ENCODE measurements at places on chromosomes 12 and 14.

- peak; percentile 15 for DNase-seq
Observed at GRCh38 chr14:97581016-97581415, 783.8 kb downstream of the VRK1 start.

DNA sequence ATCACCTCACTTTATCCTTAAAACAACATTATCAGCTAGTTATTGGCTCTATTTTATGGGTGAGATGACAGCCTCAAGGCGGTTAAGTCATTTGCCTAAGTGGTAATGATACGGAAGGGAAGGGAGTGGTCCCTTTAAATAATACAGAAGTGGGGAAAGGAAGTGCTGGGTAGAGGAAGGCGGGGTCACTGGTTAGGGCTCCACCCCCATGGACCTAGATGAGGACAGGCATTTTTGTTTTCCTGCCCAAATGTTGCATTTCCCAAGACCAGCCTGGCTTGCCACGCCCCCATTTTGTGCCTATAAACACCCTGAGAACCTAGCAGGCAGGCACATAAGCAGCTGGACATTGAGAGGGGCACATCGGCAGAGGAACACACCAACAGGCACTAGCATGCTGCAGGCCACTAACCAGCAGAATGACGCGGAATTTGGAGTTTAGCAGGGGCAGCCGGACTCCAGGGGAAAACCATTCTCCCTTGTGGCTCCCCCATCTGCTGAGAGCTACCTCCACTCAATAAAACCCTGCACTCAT is 100.9 kb downstream of the EPS8 start:
- no peak for DNase-seq

- DNase-seq: peak; percentile 79
Observed at GRCh38 chr14:24095271-24096068, 1.4 kb downstream of the PCK2 start.

DNA sequence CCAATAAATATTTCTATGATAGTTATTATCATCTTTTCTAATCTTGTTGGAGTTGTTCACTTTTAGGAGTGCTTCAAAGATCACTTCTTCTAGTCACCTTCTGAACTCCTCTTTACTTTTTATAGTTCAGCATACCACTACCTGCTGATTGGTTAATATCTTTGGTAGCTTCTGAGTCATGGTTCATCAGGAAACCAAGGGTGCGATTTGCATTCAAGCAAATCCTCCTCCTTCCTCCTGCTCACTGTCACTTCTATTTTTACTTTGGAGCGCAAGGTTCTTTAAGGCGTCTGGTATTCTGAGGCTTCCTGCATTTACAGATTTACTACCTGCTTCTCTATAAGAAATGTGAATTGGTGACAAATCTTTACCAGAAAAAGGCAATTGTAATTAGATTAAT is 24.0 kb downstream of the SYT1 start:
- DNase-seq: no peak

GRCh38 chr14:90900476-90901083 is 84.3 kb upstream of the TTC7B start:
- no peak for DNase-seq

DNA sequence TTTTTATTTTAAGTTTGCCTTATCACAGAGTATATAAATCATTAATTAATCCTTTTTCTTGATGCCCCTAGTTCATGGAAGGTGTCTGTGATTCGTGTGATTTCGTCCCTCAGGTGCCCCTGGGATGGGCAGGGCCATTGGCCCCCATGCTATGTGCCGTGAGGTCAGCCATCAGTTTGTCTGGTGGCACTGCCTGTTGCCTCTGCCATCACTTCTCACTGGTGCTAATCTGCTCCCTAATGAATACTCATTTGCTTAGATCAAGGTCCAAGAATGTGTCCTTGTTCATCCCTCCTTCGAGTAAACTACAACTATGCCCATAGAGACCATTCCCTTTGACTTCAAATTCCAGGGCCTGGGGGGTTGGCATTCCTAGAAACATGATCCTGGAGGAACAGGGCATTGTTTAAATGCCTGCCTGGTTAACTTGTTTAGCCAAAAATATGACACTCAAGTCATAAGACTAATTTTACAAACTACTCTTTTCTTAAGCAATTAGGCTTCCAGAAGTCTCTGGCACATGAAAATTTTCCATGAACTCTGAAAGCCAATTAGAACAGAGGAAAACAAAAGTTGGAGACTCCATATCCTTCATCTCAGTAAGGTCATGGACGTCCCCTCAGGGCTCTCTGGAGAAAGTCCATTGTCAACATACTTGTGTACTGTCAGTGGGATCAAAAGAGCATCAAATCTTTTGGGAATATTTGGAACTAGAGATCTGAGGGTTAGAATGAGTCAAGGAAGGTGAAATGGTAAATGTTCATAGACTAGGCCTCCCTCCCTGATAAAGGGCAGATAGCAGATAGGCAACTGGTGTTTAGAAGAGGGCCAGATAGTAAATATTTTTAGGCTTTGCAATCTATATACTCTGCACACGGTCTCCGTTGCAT is 90.9 kb upstream of the PLXNC1 start:
- DNase-seq: no peak

- no peak for DNase-seq
Observed at GRCh38 chr12:15165012-15165659, 56.1 kb downstream of the RERG start.

DNA sequence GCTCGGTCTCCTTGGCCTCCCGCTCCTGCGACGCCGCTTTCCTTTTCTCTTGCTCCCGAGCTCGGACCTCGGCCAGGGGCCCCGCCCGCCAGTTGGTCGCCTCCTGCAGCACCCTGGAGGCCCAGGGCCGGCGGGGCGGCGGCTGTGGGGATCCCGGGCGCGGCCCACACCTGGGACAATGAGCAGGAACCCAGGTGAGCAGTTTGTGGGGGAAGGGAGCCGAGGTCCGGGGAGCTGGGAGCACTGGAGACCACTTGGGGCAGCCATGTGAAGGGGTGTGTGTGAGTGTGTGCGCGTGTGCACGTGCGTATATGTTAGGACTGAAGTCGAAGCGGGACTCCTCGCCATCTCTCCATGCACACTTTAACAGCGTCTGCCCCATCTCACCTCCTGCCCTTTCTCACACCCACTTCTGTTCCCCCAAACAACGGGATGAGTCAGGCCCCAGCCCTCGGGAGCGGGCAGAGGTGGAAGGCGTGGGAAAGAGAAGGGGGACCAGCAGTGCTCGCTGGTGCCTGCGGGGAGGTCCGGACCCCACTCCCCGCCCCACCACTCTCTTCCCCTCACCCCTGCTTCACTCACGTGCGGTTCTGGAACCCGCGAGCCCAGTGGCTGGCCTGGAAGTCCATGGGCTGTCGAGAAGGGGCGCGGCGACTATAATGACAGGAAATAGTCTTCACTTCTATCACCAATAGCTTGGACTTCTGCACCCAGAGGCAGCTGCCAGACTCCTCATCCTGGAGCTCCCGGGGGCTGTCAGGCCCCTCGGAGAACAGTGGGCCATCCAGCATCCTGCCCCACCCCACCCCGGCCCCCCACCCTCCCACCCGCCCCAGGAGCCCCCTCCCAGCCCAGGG is 450 bp downstream of the DDN start:
- DNase-seq: peak; percentile 42

- DNase-seq: no peak
Observed at GRCh38 chr14:61064210-61064609, 83.2 kb downstream of the SLC38A6 start.

- no peak for DNase-seq
Observed at GRCh38 chr12:26790645-26790994, 42.4 kb downstream of the ITPR2 start.

DNA sequence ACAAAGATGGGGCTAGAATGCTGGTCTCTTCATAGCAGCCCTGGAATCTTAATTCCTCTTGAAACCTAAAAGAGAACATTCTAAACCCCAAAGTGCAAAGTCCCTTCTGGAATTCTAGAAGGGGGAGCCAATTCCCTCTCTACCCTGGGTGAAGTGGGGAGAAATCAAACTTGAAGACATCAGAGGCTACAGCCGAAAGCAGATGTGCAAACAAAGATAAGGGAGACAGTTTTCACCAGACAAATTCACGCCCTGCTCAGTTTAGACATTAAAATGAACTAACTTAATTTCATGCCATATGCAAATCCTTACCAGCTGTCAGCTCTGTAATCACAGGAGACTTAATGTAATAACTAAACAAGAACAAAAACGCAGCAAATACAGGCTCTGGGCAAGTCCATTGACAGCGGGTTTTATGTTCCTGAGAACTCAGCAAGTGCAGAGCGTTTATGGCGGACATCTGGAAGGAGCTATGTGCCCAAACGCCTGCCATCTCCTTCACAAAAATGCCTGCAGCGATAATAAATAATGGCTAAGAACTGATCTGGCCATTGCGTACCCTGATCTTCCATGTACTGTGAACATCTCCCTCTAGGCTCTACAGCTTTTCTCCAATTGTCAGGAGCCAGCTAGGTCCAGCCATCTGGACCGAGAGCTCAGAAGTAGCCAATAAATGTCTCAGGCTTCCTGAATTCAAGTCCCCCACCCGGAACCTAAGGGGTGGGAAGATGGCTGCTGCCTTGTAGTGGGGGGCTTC is 19.1 kb upstream of the FICD start:
- no peak for DNase-seq

DNA sequence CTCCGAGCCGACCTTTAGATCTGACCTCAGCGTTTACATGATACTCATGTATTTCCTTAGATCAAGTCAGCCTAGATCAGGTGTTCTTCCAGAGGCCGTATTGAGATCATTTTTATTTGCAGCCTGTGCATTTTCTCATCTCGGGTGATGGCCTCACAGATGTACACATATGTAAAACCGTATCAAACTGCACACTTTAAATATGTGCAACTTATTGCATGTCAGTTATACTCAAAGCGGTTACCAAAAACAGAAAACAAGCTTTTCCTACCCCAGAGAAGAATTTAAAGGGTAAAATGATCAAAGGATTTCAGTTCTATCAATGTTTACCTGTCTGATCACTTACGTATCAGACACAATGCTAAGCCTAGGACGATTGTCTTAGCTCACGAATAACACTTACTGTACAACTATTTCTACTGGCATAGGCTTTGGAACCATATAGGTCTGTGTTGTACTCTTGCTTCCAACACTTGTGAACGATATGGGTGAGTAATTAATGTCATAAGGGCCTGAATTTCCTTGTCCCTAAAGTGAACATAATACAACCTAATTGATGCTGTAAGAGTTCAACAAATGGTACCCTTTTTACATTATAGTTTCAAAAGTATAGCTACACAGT is 628 bp upstream of the LLPH start:
- no peak for DNase-seq

DNA sequence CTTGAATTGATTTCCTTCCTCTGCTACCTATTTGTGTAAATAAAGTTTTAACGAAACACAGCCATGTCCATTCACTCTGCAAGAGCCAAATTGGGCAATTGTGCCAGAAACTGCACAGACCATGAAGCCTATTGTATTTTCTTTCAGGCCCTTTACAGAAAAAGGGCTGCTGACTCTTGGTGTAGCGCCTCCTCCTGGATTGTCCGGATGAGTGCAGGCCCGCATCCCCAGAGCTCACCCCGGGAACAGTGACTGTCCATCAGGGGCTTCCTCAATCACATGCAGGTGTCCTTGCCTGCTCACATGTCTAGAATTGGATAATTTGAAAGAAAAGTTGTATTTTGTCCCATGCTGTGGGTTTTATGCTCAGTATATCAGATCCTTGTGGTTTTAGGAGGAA is 1282.2 kb downstream of the AACS start:
- peak; percentile 6 for DNase-seq

DNA sequence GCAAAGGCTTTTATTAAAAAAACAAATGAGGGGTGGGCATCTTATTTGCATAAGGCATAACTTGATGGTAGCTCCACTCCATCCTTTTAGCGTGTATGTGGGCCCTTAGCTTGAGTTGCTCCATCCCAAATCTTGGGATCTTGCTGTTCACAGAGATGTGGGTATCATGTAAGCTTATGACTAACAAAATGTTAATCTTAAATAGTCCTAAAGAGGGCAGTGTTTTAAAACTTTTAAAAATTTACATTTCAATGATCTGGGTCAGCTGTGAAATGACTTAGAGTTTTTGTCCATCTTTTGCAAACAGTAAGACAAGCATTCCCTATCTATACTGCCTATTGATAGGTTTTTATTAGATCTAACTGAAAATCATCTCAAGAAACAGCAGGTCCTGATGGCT is 86.0 kb downstream of the SLCO1A2 start:
- no peak for DNase-seq
